Spleen (tissue), 13 donors: ENCODE measurements at places on chromosomes 3 and 15. TPM values are rescaled to one million over a fixed set of nuclear protein-coding genes. Genes with fewer than 3 reads are reported as not detected.
A peak's percentile ranks its signal among the peaks of the same experiment; 100 is the strongest.

The SST gene
- not detected for total RNA-seq

The GOLGA8G gene
- not detected for total RNA-seq

The FSD2 gene
- not detected for total RNA-seq

The LMAN1L gene
- total RNA-seq = 154 TPM

The HTR3E gene
- not detected for total RNA-seq

The HRG gene
- total RNA-seq = not detected

The RBP2 gene
- total RNA-seq = not detected

The ACAN gene
- 0.09 TPM for total RNA-seq

The VGLL3 gene
- 2.8 TPM for total RNA-seq

The SLC22A13 gene
- total RNA-seq = 0.68 TPM

The C3orf20 gene
- total RNA-seq = 1.1 TPM

DNA sequence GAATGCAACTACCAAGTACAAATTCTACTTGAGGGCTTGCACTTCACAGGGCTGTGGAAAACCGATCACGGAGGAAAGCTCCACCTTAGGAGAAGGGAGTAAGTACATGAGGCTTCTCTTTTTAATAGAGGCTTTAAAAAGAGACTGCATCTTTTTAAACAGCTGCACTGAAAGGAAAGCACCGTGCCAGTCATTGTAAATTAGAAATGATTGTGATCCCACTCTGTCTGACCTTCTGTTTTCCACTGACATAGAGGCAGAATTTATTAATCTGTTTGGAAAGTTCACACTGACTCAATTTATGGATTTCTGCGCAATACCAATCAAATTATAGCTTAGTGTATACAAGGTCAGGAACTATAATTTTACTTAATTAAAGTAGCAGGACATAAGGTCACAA lies 198.2 kb downstream of the CHL1 start:
- no peak for DNase-seq

- DNase-seq = no peak
Observed at GRCh38 chr3:197542741-197543454, 12.9 kb downstream of the BDH1 start.

DNA sequence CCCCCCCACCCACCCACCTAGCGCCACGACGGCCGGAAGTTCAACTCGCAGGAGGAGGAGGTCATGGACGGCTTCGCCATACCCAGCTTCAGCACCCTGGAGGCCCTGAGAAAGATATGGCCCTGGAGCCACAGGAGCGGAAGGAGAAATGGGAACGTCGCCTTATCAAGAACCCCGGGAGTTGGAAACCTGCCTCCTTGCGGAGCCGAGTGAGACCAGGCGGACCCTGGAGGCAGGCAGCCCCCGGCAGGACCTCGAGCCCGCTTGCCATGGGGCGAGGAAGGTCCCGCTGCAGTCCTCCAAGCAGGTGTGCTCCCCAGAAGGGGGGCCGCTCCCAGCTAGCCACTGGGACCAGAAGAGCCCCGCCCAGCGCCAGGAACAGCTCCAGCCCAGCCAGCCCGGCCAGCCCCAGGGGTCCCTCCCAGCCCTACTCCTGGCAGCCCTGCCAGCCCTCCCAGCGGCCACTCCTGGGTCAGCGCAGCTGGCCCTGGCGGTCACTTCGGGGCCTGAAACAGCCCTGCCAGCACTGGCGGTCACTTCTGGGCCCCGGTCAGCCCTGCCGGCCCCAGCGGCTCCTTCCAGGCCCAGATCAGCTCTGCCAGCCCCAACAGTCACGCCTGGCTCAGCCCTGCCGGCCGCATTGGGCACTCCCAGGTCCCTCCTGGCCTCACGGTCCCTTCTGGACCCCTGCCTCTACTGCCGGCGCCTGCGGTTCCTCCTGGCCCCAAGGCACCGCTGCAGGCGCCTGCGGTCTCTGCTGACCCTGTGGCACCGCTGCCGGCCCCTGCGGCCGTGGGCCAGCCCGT lies 10.3 kb upstream of the ROPN1B start:
- no peak for DNase-seq

GRCh38 chr3:158402590-158402989 lies 168.4 kb upstream of the MLF1 start:
- DNase-seq = no peak

GRCh38 chr15:59282515-59283337 lies 76.1 kb downstream of the LDHAL6B start:
- DNase-seq = no peak

DNA sequence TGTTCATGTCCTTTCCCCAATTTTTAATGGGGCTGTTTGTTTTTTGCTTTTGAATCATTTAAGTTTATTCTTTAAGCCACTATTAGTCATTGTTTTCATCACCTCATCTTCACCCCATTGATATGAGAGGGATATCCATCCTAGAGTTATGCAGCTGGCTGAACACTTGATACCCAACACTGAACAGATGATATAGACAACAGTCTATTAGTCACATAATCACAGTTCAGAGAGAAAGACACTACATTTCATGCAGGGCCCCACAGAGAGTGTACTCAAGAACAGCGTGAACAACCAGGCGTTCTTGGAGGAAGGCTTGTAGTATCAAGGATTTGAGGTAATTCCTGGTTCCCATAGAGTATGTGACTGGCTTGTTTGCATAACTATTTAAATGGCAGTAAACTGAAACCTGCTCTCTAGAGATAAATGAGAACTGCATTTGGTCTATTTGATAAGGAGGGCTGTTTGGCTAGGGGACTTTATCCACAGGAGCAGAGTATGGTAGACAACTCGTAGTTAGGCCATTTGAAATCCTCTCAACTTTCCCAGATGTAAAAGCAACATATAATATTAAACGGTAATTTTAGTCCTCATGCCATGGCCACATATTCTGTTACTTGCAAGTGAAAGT lies 618.7 kb downstream of the SI start:
- DNase-seq = no peak

DNA sequence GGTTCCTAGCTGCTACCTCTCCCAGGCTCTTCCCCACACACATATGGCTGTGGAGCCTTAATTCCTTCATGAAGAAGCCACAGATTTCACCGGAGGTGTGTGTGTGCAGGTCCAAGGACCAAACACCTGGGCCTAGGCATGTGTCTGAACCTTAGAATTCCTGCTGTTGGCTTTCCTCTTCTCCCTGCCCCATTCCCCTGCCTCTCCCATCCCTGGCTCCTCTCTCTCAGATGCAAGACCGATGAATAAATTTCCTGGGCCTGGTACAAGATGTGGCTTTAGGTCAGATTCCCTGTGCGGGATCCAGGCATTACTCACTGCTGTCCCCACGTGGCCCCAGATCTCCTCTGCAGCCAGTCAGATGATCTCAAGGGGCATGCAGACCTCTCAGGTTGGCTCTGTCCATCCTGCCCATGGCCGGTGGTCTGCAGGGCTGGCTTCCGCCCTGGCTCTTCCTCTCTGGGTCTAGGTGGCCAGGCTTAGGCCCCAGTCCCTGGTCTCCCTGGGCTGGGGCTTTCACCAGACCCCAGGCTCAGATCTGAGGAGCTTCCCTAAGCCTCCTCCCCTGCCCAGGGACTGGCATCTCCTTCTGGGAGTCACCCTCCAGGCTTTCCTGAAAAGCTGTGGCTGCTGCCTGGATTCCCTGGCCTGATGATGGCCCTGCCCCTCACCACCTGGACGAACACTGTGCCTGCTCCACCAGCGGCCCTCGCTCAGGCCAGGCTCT lies 20.5 kb downstream of the CCR9 start:
- no peak for DNase-seq

DNA sequence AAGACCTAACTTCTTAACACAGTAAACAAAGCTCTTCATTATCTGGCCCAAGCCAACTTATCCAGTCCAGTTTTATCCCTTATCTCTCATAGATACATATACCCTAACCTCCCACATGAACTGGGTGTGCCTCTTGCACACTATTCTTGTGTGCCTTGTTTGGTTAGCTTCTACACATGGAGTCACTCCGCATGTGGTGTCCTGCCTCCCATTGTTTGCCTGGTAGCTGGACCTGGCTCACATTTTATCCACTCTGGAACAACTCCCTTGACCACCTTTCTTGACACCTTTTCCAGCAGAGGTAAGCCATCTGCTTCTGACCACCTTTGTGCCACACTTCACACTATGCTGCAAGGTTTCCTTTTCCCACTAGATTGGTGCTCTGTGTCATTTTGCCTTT lies 15.2 kb downstream of the TIPARP start:
- no peak for DNase-seq

GRCh38 chr3:49813497-49814174 lies at the start of gene UBA7:
Gene UBA7, minus strand, starts transcription at chr3:49813953. Its CDS starts 166 bp downstream, at chr3:49813787.
- peak; percentile 87 for DNase-seq

DNA sequence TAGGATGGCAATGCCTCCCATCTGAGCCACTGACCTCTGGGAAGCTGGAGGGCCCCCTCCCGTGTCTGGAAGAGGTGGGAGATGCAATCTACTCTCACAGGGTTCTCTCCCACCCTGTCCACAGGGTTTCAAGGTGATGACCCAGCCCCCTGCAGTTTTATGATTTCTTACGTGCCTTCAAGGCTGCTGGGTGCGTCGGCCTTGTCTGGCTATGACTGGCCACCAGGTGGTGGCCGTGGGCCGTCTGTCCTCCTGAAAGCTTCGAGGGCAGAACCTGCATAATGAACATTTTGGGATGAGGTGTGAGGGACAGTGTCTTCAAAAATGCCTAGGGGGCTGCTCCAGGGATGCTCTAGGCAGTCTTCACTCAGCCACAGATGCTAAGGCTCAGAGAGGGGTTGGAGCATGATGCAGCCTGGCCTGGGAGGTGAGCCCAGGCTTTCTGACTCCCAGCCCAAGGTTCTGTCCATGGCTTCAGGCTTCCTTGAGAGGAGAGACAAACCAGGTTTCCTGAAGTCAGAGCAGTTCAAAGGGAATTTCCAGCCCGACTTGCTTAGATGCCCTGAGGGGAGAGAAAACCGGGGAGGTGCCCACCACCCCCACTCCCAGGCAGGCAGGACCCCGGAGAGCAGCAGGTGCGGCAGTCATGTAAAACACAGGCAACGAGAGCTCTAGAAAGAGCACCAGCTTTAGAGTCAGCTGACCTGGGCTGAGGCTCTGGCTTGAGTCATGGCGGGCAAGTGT lies 18.7 kb downstream of the ISG20 start:
- peak; percentile 80 for DNase-seq

DNA sequence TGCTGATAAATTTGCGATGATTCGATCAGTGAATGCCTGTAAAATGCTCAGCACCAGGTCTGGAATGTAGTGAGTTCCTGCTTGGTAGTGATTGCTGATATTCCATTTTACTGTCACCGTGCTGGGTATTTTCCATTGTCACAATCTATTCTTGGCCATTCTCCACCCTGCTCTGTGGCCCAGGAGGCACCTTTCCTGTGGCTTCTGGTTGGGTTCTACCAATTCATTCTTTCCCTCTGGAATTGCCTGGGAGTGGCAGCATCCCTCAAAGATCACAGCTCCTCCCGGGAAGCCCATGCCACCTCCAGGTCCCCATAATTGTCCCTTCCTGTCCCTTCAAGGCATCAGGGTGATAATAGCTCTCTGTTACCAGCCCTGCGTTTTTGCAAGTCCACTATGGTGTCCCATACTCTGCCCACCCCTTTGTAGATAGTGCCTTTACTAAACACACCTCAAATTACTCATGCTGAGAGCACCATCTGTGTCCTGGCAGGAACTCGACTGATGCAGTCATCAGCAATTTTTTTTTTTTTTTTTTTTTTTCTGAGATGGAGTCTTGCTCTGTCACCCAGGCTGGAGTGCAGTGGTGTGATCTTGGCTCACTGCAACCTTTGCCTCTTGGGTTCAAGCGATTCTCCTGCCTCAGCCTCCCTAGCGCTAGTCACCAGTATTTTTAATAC lies 177.8 kb upstream of the PROK2 start:
- DNase-seq = no peak

- DNase-seq = peak; percentile 76
Observed at GRCh38 chr15:89171136-89172072, 50.0 kb downstream of the RLBP1 start.

DNA sequence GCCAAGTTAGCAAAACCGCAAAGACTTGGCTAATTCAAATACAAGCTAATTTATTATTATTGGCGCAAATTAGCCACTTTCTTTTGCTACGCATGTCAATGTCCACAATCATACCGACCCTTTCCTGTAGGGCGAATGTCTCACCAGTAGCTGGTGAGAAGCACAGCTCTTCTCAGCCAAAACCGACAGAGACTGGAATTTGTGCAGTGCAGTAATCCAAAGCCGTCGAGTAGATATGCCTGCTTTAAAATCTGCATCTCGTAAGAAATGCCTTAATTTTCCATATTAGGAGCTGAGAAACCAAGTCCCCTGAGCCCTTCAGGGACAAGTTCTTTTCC lies 614 bp upstream of the MINDY2 start:
- DNase-seq = no peak

GRCh38 chr15:66039117-66039871 lies 170.0 kb downstream of the RAB11A start:
- DNase-seq = no peak

GRCh38 chr3:39668420-39668819 lies 141.0 kb upstream of the MYRIP start:
- DNase-seq = no peak

DNA sequence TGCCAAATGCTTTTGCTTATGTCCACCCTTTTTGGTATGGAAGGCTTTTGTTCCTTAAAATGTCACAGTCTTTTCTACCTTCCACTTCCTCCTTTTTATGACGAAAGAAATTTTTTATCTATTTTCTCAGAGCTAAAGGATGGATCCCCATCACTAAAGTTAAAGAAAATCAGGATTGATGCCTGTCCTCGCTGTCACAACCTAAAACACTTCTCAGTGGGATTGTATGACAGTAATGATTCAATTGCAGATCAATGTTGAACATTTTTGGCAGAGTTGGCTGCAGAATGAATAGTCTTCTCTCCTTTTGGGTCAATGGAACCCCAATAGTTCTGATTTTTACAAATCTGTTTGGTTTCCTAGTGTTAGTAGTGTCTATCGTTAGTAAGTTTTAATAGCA lies 549.8 kb upstream of the ROBO2 start:
- DNase-seq = no peak

GRCh38 chr3:40308725-40309417 lies 636 bp upstream of the EIF1B start:
- DNase-seq = peak; percentile 78

DNA sequence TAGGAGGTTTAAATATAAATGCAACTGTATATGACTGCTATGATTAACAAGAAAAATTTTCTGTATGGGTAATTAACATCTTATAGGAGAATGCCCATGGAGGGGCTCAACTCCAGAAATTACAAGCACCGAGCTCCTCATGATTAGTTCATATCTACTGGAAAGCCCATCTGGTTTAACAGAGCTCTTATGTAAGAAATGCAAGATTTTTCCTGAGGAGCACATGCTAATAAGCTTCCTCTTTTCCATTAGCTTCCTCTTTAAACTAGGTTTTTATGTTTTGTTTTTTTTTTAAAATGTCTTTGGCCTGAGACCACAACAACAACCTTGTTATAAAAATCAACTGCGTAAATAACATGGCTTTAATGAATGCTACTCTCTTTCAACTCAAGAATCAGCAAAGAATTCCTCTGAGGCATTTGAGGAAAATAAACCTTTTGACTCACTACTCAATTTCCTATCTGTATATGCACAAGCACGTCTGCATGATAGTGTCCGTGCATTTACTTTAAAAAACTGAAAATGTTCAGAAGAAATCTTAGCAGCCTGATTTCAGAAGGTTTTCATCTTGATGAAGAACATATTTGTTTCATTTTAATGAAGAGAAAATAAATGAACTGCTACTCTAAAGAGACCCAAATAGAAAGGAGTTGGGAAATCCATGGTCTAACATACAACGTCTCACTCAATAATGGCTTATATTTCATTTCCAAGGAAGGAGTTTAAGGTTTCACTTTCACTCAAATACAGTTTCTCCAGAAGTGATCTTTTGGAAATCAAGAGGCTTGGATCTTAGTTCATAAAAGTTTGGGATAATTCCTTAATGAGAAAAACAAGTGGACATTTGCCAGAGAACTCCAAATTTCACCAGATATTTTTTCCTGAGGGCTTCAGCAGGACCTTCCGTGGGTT lies 180.8 kb downstream of the KCNAB1 start:
- no peak for DNase-seq
